Activated T-cell treated with anti-CD3 and anti-CD28 coated beads, Interleukin-2, amount 50 U/mL, for 48 hours (primary cell): ENCODE measurements at places on chromosomes 3 and 15.

GRCh38 chr3:146100825-146101444 lies 60.0 kb downstream of the PLOD2 start:
- DNase-seq, result no peak

DNA sequence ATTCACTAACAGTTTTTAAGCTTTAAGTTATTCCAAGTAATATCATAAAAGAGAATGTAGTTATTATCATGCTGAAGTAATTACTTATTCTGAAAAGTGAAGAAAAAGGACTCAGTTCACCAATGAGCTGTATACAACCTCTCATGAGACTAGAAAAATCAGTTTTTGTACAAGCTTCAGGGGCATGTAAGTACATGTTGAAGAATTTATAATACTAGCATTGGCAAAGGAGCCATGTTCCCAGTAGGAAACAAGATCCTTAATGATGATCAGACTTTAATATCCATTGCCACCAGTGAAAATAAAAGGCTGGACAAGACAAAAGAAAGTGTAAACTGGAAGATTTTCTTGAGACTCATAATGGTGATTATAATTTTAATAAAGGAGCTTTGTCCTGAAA lies 532.8 kb downstream of the PLOD2 start:
- DNase-seq, result no peak

DNA sequence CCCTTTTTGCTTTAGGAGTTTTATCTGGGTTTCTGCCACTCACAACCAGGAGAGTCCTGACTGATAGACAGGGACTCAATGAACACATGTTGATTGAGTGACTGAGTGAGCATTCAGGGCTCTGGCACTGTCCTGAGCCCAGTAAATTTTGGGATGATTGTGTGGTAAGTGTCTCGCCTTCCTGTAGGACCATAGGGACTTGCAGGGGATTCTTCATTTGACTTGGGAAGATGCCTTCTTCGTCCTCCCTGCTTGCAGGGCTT lies 22.3 kb upstream of the FLNB start:
- no peak for DNase-seq

- no peak for DNase-seq
Observed at GRCh38 chr15:35279811-35280210, 194.7 kb upstream of the NANOGP8 start.

- no peak for DNase-seq
Observed at GRCh38 chr3:16380421-16380820, 115.4 kb downstream of the OXNAD1 start.

GRCh38 chr15:100835636-100836035 lies 44.0 kb upstream of the ALDH1A3 start:
- no peak for DNase-seq

DNA sequence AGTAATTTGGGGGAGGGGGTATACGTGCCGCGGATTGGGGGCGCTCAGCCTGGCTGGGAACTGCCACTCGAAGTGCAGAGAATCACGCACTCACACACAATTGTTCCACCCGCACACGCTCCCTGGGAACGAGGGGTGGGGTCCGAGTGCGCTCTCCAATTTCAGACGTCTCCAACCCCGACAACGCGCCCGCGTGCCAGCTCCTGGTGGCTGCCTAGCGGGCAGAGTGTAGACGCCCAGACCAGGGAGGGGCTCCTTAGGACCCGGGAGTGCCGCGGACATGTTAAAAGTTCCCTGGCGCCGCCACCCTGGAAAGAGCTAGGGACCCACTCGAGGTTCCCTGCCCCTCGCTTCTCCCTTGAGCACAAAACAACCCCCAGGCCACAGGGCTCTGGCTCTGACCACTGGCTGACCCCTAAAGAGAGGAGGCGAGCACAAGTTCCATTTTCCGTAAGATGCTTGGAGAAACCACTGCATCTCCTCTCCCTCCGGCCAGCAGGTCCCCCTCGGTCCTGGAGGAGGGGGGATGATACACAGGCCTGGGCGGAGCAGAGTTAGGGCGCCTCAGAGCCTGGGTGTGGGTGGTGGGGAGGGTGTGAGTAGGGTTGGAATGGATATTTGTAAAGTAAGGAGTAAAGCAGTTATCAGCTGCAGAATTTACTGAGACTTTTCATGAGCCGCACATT lies 894 bp upstream of the ANKRD63 start:
- no peak for DNase-seq

DNA sequence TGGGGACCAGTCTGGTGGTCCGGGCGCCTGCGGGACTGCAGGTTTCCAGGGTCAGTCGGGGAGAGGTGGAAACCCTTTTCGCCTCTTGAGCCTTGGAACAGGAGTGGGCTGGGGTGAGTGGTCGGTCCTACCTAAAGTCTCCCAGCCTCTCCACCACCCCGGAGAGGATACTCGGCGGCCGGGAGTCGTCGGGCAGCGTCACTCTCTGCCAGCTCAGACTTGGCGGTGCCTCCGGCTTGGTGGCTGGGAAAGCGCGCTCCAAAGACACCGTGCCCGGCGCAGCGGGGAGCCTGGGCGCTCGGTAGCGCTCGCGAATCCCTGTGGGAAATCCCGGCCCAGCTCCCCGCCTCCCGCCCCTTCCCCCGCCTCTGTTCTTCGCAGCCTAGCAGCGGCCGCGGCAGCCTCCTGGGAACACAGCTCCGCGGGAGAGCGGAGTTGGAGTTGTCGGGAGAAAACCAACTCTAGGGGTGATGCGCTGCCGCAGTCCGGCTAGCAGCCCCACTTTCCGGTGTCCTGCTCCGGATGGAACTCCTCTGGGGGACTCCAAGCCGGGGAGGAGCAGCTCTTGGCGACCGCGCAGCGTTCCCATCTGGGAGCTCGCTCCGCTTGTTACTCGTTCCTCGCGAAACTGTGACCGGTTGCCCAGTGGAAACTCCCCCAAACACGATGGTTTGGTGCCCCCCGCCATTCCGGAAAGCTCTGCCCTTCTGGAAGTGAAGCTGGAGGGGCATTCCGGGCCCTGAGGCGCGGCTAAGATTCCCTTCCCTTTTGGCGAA lies 1.4 kb downstream of the EPHB1 start:
- no peak for DNase-seq
